ENCODE measurements at places on chromosomes 5 and 9.

GRCh38 chr9:136567651-136568287, 21.9 kb upstream of the NOTCH1 start:
- DNase-seq: no peak

GRCh38 chr5:168316139-168316578, 24.7 kb downstream of the WWC1 start:
- DNase-seq: no peak

- no peak for DNase-seq
Observed at GRCh38 chr9:10930081-10930480, 317.3 kb upstream of the PTPRD start.

DNA sequence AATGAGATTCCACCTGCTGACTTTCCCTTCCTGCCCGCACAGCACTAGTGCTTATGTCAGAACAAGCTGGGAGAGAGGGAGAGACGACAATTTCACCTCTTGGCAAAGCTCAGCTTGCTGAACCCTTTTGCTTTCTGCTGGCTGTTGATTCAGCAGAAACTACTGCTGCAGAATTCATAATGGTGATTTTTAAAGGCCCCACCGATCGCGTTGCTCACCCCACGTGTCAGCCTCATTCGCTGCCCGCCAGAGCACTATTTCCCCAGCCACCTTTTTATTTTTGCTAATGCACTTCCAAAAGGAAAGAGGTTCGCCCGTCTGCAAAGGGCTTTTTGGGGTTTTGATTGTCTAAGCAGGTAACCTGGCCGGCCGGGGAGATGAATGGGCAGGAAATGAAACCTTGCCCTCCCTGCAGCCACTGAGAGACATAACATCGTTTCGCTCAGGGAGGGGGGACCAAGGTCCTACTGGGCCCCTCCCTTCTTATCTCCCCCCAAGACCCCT, 1.3 kb downstream of the PPP2R2B start:
- DNase-seq: no peak

DNA sequence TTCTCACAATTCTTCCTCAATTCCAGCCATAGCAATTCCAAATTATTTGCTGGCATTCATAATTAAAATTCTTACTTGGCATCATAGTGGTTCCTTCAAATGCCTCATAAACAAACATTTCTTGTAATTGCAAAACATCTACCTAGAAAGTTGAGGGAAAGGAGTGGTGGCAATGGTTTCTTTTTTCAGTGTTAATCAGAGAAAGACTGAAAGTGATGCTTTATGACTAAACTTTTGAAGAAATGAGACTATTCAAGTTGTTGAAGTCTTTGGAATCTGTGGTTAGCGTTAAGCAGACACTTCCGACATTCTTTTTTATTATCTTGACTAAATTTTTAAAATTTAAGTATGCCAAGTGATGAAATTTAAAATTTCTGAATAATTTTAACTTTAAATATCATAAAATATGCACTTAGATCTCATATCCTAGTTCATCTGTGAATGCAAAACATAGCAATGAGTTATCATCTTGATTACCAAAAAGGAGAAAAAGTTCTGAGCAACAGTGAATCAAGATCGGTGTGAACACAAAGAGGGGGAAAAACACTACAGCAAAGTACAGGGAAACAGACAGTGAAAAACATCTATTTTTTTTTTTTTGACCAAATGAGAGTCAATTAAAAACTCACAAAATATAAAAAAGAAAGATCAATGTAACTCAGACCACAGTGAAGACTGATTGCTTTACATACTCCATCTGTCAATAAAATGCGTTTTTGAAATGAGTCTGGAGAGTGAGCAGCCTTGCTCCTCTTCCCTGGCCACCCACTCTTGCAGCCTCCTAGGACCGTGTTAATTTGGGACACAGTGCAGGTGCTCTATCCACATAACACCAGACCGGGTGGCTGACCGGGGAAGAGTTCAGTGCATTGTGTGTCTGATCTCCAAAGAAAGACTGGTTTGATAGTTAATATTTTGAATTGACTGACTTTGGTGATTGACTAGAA, 20.6 kb upstream of the IL7R start:
- no peak for DNase-seq

- peak; percentile 44 for DNase-seq
Observed at GRCh38 chr9:116646661-116647514, 40.2 kb upstream of the TRIM32 start.

- no peak for DNase-seq
Observed at GRCh38 chr5:90638878-90639277, 80.3 kb downstream of the ADGRV1 start.

DNA sequence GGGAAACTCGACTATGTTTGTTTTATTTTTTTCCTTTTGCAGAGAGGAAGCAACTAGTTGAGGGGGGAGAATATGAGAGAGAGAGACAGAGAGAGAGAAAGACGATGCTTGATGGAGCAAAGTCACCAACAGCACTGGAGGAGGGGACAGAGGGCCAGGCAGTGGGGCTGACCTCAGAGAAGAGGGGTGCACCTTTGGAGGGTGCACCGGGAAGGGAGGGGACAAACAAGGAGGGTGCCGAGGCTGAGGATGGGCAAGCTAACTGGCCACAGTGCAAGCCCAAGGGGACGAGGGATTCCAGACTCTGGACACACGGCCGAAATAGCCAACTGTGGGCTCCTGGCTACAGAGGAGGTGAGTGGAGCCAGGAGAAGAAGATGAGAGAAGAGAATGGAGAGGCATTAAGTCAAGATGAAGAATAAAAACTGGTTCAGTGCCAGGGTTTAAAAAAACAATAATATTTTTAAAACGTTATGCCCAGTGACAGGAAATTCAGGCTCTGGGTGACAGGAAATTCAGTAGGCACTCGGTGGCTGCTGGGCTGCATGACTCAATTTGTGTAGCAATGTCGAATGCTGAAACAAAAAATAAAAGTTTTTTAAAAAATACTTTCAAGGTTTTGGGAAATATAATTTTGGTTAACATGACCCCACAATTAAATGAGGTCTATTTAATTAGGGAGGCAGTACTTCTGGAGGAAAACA, 13.3 kb upstream of the GLRX start:
- no peak for DNase-seq

Data from NCI-H2171 treated with DMSO at 0.1 percent for 48 hours (cell line).